ENCODE measurements at places on chromosomes 13 and 19. TPM values are rescaled to one million over a fixed set of nuclear protein-coding genes. Genes with fewer than 3 reads are reported as not detected.
A peak's percentile ranks its signal among the peaks of the same experiment; 100 is the strongest.

The KCNJ14 gene
- total RNA-seq = 0.71 TPM

The STOML3 gene
- not detected for total RNA-seq

The CD177 gene
- total RNA-seq = 19.3 TPM

The CRX gene
- 0.09 TPM for total RNA-seq

The NKG7 gene
- total RNA-seq = 8.9 TPM

DNA sequence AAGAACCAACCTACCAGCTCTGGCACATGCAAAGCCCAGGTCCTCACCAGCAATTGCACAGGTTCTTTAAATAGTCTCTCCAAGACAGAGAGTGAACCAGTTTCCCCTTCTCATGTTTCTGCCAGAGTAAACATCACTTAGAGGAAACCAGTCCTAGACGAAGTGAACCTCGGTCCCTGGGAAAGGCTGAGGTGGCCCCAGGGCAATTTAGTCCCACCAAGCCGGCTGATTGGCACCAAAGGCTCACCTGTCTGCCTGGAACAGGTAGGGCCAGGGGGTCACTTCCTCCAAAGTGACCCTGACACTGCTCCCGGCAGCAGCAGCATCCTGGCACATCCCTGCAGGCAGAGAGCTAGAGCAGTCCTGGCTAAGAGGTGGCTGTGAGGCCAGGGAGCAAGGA, 122.9 kb upstream of the ZNF507 start:
- DNase-seq = no peak

GRCh38 chr19:42279155-42279901, 10.3 kb downstream of the CIC start:
- peak; percentile 61 for DNase-seq

GRCh38 chr13:35791184-35791851, 314.8 kb upstream of the MAB21L1 start:
- no peak for DNase-seq

- DNase-seq = no peak
These were observed 33.4 kb downstream of the COG6 start for GRCh38 chr13:39688699-39689405.

DNA sequence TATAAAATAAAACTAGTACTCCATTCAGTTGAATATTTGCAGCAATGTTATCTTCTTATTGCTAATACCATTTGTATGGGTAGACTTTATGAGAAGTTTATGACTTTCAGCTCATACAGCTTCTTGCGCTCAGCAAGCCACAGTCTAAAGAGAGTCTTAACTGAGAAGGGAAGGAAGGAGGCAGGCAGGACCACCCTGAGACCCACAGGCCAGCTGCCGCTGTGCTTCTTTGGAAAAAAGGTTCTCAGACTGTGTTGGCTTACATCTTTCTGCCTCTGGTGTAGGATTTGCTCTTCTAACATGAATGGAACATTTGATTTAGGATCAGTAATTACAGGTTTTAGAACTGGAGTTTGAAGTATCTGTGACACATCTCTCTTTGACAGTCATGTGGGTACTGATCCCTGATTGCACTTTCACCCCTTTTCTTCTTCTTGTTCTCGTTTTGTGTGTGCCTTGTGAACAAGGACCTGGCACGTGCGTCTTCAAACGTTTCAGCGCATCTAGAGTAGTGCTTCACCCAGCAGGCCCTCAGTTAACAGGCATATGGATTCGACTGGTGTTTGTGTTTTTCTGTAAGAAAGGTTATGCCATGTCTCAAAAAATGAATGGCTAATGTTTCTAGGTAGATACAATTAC, 7.1 kb upstream of the GPR18 start:
- no peak for DNase-seq

DNA sequence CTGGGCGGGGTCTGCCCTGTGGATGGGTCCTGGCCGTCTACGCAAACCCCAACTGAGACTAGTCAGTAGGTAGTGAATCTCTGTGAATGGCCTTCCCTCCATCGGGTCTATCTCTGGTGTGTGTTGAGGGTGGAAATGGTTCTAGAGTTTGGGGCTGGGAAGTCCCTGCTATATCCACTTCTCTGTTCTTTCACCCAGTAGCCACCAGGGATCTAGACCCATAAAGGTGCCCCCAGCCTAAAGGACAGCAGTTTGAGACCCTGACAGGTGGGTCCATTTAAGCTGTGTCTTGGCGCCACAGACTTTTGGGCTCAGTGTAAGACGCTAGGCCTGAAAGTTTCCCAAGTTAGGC, 57.7 kb downstream of the ZNF568 start:
- DNase-seq = no peak

DNA sequence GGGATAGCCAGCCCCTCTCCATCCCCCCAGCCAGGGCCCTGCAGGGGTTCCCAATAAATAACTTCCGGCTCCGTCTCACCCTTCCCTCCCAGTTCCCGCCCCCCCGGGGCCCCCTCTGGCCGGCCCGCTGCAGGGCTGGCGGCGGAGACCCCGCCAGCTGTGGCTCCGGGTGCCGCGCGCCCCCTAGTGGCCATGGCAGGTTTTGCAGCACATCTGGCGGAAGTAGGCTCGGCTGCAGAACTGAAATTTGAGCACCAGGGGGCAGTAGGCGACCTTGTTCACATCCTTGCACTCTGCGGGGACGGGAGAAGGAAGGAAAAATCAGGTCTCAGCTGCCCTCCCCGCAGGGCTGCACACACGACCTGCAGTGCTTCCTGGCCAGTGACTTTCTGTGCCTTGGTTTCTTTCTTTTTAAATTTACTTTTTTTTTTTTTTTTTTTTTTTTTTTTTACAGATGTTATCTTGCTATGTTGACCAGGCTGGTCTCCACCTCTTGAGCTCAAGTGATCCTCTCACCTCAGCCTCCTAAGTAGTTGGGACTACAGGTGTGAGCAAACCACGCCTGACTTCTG, 3.6 kb upstream of the MYO1F start:
- peak; percentile 90 for DNase-seq

DNA sequence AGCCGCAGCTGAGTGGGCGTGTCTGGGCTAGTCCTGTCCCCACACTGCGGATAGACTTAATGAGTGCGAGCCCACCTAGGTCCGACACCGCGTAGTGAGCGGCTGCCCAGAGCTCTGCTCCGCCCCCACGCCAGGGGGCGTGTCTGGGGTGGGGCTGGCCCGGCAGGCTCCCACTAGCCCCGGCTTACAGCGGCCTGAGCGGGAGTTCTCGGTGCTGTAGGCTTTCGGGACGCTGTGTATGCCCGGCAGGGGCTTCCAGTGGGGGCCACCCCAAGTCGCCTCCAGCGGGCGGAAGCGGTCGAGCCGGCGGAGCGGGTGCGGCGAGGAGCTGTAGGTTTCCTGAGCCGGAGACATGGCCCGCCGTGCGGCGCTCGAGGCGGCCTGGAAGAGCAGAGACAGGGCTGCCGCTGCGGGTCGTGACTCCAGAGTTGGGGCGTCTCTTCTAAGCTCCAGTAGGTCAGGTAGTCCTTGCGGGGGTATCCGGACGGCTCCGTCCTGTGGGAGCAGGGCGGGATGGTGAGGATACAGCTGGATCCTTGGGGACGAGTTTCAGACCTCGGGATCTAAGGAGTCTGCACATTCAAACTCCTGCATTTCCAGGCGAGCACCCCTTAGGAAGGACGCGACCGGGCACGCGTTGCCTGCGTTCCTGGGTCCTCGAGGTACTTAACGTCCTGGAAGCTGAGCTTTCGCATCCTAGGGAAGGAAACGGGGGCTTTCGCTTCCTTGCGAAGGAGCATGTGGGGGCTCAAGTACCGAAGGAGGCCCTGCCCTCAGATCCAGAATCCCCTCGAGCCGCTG, 1.2 kb downstream of the CGB7 start:
- DNase-seq = peak; percentile 76

DNA sequence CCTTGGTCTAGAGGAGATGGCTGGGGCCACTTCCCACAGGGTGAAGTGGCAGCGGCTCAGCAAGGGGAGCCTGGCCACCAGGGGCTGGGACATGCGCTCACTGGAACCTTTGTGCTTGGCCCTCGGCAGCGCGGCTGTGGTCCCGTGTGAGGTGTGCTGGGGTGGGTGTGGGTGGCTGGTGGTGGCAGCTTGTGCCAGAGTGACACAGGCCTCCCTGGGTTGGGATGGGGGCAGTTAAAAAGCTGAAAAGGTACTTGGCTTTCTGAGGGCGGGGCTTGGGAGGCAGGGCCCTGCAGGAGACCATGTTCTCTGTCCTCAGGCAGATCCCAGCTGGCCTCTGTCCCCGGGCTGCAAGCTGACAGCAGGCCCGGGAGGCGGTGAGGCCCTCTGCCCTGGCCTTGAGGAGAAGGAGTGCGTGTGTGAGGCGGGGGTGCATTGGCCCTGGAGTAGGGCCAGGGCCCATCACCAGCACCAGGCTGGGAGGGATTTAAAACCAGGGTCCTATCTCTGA, 17.3 kb downstream of the MPND start:
- DNase-seq = no peak

GRCh38 chr13:21033212-21033840, 28.1 kb downstream of the LATS2 start:
- DNase-seq = no peak

DNA sequence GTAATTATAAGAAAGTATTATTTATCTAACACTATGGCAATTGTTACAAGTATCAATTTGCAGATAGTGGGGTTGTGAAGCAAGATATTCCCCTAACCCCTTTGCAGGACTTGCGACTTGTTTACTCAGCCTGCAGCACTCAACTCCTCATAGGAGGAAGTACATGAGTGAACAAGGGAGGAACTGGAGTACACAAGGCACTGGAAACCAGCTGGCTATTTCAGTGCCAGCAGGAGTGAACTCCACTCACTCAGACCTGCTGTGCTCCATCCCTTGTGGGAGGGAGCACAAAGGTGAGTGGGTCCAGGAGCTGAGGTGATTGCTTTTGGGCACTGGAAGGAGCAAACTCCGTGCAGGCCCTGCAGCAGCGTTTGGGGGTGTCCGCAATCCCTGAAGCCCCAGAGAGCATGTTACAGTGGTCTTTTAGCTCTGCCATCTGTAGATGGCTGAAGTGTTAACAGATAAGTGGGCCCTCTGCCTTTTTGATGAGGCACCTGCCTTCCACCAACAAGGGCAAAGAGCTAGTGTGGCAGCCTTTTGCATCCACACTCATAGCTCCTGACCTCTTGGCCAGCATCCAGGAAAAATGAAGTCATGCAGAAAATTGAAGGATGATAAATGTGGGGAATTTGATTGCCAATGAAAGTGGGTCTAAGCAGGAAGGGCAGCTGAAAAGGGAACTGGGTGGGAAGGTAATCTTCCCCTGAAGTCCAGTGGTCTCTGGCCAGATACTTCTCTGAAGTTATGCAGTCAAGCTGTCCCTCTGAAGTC, 802.2 kb upstream of the MIR17HG start:
- DNase-seq = no peak

DNA sequence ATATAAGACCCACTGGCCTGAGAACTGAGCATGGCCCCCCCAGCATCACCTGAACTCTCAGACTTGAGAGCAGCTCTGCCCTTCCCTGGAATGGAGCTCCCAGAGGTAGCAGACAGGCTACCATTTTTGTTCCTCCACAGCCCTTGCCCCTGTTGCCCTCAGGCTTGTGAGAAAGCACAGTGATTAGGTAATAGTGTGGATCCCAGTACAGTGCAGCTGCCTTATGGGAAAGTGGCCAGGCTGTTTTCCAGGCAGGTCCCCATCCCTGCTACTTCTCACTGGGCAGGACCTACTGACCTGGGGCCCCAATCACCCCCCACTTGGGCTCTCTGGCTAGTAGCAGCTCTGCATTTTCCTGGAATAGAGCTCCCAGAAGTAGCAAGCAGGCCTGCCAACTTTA, 834.0 kb downstream of the DACH1 start:
- no peak for DNase-seq

GRCh38 chr19:10288662-10289166, 1.0 kb upstream of the ICAM5 start:
- no peak for DNase-seq

DNA sequence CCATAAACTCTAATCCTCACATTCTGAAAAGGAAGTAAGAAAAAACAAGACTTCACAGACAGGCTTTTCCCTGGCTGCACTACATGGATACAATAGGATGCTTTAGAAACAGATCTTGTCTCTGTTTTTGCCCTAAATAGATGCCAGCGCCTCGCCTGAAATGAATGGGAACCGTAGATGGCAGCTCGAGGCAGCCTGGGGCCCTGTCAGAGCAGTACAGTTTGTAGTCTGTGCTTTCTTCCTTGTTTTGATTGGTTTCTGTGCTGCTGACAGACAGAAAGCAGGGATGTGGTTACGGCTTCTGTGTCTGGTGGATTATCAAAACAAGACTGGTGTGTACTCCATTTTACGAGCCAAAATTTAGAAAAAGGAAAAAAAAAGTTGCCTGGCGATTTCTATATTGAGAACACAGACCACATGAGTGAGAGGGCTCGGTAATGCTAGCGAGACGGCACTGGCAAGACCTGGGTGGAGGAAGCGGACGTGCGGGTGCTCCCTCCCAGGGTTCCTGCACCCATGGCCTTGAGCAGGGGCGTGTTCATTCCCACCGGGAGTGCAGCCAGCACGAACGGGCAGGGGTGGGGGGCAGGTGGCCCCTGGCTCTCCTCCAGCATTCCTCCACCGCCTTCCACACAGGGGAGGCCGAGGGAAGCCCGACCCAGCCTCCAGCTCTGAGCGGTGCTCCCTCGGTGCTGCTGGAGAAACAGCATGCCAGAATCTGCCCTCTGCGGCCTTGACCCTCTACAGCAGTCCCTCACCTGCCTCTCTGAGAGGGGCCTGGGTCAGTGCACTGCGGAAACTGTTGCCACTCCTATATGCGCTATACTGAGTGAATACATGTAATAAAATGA, 37.6 kb upstream of the C1QTNF9 start:
- DNase-seq = peak; percentile 76

DNA sequence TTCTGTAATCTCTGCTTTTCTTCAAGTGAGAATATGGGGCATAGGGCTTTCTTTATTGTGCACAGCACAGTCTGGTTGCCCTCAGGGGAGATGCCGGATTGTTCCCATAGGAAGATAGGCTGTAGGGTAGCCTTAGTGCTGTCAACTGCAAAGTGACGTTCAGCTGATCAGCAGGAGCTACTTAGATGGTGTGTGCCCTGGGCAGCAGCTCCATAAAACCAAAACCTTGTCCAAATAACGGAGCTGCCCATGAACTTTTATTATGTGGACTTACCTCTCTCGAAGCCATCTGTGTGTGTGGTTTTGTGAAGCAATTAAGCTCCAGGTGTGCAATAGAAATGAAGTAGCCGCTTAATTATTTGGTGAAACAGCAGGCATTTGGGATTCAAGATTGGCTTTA, 120.0 kb upstream of the RNF113B start:
- no peak for DNase-seq

- DNase-seq = no peak
These were observed 9.7 kb upstream of the GIPC1 start for GRCh38 chr19:14505488-14506239.

GRCh38 chr13:110649551-110649950, 34.2 kb downstream of the NAXD start:
- DNase-seq = no peak

- DNase-seq = no peak
These were observed 54.3 kb downstream of the SLAIN1 start for GRCh38 chr13:77751513-77752456.

- DNase-seq = peak; percentile 73
These were observed 21.9 kb upstream of the CPB2 start for GRCh38 chr13:46126552-46127357.

Measured in sciatic nerve (tissue), 2 donors.